IMR-90 (cell line): ENCODE measurements at places on chromosomes 1 and 21. TPM values are rescaled to one million over a fixed set of nuclear protein-coding genes. Genes with fewer than 3 reads are reported as not detected.

GRCh38 chr1:29319300-29320110 is 83.2 kb downstream of the PTPRU start:
- H3K27me3 ChIP-seq: no peaks in the 10 kb centered on the region
- DNase-seq: no peak
- H3K4me1 ChIP-seq: no peaks in the 10 kb centered on the region
- H3K27ac ChIP-seq: no peak overlapping the region
- no peak overlapping the region for H3K4me3 ChIP-seq

DNA sequence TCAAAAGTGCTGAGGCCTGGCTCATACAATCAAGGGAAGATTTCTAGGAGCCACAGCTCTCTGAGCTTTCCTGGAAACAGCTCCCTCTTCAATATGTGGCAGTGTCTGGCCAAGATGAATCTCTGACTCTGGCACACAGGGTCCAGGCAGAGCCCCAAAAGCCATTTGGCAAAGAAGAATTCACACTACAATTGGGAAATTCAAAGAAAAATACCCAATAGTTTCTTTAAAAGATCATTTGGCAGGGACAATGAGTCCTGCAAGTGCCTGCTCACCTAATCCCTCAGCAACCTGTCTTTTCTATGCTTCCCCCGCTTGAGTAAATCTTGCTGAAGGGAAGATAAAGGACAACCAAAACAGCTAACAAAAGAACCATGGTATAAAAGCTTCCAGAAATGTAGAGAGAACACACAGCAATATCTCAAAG is 124.6 kb downstream of the TGFBR3 start:
- H3K27me3 ChIP-seq: no peaks in the 10 kb centered on the region
- DNase-seq: no peak
- H3K4me3 ChIP-seq: no peak overlapping the region
- H3K36me3 ChIP-seq: peaks cover 2% of the 10 kb centered on the region; the same call in 1 of the 2 replicates

DNA sequence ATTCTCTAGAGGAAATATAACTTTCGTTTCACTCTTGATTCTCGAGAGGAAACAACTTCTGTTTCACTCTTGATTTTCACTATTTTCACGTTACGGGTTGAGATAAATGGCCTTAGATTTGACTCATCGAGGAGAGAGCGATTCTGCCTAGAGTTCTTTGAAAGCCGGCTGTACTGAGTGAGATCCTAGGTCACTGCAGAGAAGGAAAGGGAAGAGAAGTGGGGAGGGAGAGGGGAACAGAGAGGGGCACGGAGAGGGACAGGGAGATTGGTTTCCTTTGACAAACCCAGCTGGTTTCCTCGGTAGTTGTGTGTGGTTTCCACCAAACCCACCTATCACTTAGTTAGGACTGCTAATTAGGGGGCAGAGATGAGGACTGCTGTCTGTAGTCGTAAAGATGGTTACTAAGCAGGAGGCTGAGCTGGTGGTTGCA is 21.6 kb upstream of the GPR137B start:
- H3K27me3 ChIP-seq: peaks cover 13% of the 10 kb centered on the region
- H3K4me3 ChIP-seq: no peak overlapping the region
- H3K4me1 ChIP-seq: no peaks in the 10 kb centered on the region
- DNase-seq: no peak
- no peak overlapping the region for H3K27ac ChIP-seq

Gene SPEN
- polyA plus RNA-seq: 7.6 and 9.4 TPM in 2 replicates

DNA sequence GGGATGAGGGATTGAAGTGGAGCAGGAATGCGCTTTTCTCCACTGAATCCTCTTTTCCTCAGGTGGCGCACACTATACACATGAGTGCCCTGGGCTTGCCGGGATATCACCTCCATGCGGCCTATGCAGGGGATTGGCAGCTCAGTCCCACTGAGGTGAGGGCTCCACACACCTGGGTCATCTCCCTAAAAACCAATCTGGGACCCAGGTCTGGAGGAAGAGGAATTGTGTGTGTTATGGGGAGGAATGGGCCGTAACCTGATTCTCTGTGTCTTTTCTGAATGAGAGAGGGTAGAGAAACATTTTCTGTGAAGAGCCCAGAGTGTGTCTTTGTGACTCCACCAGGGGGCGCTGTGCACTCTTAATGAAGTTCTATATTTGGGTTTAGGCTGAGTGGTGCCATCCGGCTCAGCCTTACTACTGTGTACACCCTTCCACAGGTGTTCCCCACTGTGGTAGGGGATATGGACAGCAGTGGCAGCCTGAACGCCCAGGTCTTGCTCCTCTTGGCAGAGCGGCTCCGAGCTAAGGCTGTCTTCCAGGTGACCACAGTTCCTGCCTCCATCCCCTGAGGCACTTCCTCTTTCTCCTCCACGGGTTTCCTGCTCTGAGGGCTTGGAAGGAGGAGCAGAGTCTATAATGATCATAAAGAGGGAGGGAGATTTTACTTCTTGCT is 1.5 kb downstream of the TOMM40L start:
- H3K4me3 ChIP-seq: no peak overlapping the region

GRCh38 chr1:148383966-148384365 is 99.1 kb downstream of the PPIAL4G start:
- H3K36me3 ChIP-seq: no peaks in the 10 kb centered on the region; the same call in 1 of the 2 replicates
- no peak overlapping the region for H3K4me3 ChIP-seq
- H3K4me1 ChIP-seq: no peaks in the 10 kb centered on the region
- no peak overlapping the region for H3K27ac ChIP-seq

Gene KLHL21
- polyA plus RNA-seq: 36.7 and 37.4 TPM in 2 replicates

GRCh38 chr1:153357076-153357852 is 390 bp upstream of the S100A9 start:
- H3K27ac ChIP-seq: no peak overlapping the region
- H3K36me3 ChIP-seq: no peaks in the 10 kb centered on the region
- DNase-seq: no peak
- no peak overlapping the region for H3K4me3 ChIP-seq
- H3K27me3 ChIP-seq: peaks cover 11% of the 10 kb centered on the region; the same call in 1 of the 2 replicates

DNA sequence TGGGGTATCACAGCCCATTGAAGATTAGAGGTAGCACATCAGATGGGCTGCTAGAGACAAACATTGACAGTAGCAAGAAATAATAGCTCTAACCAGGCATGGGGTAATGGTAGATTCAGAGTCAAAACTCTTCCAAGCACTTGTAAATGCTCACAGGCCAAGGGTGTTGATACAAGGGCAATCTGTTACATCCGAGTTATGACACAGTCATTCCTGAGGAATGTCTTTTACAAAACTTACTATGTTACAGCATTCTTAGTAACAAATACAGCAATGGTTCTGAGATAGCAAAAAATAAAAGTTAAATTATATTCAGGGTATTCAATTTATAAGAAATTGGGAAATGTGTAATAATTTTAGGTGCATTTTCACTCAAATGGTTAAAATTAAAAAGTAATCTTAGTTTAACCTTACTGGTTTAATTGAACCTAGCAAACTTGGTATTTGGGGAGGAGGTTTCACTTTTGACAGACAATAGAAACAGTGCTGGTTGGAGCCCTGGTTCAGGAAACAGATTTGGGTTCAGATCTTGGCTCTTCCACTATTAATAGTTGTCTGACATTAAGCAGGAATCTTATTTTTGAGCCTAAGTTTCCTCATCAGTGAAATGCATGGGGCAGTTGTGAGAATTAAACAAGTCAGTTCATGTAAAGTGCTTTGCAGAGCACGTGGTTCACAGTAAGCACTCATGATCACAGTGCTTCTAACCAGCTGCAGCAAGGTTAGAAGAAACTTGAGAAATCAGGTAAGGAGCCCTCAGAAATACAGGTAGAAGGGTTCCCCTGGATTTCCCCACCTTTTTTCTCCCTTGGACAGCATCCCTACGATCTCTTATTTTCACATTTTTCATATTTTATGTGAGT is 4.4 kb downstream of the ST3GAL3 start:
- peak overlapping the region; percentile 26; the same call in 1 of the 2 replicates for H3K27ac ChIP-seq
- peak overlapping the region; percentile 15; the same call in 1 of the 2 replicates for H3K4me3 ChIP-seq
- no peaks in the 10 kb centered on the region for H3K36me3 ChIP-seq
- no peaks in the 10 kb centered on the region for H3K27me3 ChIP-seq
- peaks cover 15% of the 10 kb centered on the region for H3K4me1 ChIP-seq

DNA sequence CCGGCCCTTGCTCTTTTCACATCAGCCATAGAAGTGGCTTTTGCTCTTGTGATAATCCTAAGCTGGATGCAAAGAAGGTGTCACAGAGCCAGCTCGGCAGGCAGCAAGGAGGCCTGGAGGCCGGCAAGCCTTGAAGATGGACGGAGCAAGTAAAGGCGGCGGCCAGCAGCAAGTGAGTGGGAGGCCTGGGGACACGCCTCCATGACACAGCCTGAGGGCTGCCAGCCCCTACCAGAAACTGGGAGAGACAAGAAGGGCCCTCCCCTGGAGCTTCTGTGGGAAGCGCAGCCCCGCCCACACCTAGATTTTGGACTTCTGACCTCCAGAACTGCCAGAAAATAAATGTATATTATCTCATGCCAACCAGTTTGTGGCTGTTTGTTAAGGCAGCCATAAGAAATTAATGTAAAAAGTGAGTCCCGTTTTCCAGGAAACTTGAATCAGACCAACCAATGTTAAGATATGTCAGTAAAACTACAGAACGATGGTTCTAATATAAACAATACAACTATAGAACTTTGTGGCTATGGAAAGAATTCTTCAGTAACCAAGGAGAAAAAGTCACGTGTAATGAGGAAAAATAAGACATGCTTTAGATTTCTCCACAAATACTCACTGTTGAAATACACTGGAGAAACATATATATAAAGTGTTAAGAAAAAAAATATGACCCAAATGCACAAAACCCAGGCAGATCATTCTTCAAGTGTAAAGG is 49.9 kb downstream of the BACE2 start:
- DNase-seq: peak; percentile 74
- no peaks in the 10 kb centered on the region for H3K27me3 ChIP-seq
- H3K36me3 ChIP-seq: no peaks in the 10 kb centered on the region
- peak overlapping the region; percentile 98; the same call in 1 of the 2 replicates for H3K27ac ChIP-seq
- H3K4me3 ChIP-seq: no peak overlapping the region
- H3K4me1 ChIP-seq: peaks cover 9% of the 10 kb centered on the region

Gene SPTA1
- not detected in 2 replicates for polyA plus RNA-seq

- no peak for DNase-seq
- no peaks in the 10 kb centered on the region for H3K4me1 ChIP-seq
- H3K27me3 ChIP-seq: no peaks in the 10 kb centered on the region
- H3K4me3 ChIP-seq: no peak overlapping the region
- no peaks in the 10 kb centered on the region for H3K36me3 ChIP-seq
- no peak overlapping the region for H3K27ac ChIP-seq
Observed at GRCh38 chr1:215857317-215857716, 290.2 kb downstream of the KCTD3 start.

Gene LAMTOR2
- polyA plus RNA-seq: 89.0 and 106 TPM in 2 replicates

GRCh38 chr1:46102769-46103476 is 29.5 kb downstream of the PIK3R3 start:
- no peak overlapping the region for H3K4me3 ChIP-seq
- no peaks in the 10 kb centered on the region for H3K27me3 ChIP-seq
- no peaks in the 10 kb centered on the region for H3K4me1 ChIP-seq
- H3K36me3 ChIP-seq: no peaks in the 10 kb centered on the region

Gene KLHDC7A
- polyA plus RNA-seq: not detected in 2 replicates

Gene C1orf74
- polyA plus RNA-seq: 0.79 and 1.1 TPM in 2 replicates

Gene PTGFR
- 1.1 and 1.7 TPM in 2 replicates for polyA plus RNA-seq

Gene KCNE1
- 0.37 and 0.46 TPM in 2 replicates for polyA plus RNA-seq
